CD4-positive, alpha-beta T cell treated with Interleukin-1 beta for 1 hour (primary cell): ENCODE measurements at places on chromosomes 3 and 15.

- no peak for DNase-seq
Observed at GRCh38 chr3:47849699-47850563, 47.0 kb downstream of the DHX30 start.

- DNase-seq: no peak
Observed at GRCh38 chr3:146646261-146646660, 41.1 kb upstream of the PLSCR5 start.

GRCh38 chr3:149783576-149783975 lies 8.8 kb downstream of the ANKUB1 start:
- DNase-seq: no peak

DNA sequence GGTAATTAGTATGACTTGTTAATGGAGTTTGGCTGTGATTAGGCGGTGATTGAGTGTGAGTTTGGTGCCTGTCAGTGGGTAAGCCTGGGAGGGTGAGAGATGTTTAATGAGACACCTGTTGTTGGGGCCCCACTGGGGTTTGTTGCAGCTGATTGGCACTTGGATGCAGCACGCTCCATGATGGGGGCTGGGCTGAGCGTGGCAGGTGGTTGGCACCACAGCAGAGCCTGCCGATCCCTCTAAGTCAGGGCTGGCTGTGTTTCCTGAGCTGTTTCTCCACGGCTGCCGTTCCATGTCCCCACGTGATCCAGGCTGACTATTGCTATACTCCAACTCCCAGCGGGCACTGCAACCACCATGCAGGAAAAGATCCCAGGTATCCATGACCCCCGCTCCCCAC lies 93.5 kb upstream of the ARRDC4 start:
- no peak for DNase-seq

GRCh38 chr15:40855706-40856234 lies 11.9 kb downstream of the SPINT1 start:
- no peak for DNase-seq

DNA sequence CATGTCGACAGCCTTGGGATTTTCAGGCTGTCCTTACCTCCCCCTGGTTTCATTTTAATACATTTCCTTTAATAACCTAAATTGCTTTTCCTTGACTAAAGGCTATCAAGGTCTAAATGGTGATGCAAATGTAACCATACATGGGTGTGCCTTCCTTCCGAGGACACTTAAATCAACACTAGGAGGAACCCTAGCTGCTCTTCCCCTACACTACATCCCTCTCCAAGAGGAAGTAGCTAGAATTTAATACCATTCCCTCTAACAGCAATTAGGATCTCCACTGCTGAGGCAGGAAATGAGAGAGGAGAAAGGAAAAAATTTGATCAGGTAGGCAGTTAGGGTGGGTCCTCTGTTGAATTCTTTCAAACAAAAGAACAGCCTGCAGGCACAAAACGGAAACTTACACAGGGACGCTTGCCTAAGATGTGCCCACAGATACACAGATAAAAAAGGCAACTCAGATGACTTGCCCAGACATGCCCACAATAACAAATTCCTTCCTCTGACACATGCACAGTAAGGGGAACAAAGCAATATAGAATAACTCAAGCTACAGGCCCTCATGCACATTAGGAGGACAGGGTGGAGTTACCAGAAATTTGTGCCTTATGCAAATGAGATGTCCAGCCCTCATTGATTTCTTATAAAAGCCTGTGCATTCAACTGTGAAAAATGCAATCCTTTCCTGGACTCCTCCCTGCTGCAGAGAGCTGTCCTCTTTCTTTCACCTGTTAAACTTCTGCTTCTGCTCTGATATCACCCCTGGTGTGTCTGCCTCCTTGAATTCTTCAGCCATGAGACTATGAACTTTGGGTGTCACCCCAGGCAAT lies 1024.4 kb upstream of the CADM2 start:
- no peak for DNase-seq

DNA sequence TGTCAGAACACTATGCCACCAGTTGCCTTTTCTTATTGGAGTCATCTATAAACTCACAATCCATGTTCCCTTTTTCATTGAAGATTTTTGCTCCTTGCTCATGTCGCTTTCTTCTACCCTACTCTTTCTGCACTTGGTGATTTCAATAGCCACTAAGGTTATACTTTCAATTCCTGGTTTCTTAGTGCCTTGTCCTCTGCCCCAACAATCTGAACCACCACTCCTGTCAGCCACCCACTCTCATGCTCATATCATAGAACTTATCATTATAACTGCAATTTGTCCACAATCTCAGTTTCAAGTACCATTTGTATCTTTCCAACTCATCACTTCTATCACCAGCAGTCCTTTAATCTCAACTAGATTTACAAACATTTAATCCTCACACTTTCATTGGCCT lies 10.0 kb upstream of the GRAMD1C start:
- DNase-seq: no peak
